ENCODE measurements at places on chromosomes 12 and 14.

GRCh38 chr12:26642361-26642760 lies 190.6 kb downstream of the ITPR2 start:
- no peak for DNase-seq

DNA sequence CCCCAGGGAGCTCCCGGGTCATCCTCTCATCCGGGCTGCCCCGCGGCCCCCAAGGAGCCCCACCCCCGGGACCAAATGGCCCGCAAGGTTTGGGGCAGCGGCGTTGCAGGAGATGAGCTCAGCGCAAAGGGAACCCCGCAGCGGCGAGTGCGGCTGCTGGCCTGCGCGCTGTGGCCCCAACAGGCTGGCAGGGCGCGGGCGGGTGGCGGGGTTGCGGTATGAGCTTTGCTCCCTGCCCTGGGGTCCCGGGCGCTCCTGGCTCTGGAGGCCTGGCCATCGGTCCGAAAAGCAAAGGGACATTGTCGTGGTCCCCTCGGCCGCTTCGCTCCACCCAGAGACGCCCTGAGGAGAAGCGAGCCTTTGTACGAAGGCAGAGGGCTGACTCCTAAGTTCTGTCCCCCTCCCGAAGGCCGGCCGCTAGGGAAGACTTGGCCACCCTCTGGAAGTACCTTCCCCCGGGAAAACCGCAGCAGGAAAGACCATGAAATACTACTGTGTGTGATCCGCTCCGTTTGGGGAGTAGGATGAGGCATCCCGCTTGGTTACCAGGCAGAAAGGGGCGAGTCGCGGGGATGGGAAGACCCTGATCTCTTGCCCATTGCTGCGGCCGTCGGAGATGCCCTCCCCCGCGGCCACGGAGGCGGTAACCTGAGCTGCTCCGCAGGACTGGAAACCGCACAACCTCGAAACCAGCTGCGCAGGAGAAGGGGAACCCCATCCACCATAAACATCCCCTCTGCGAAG lies 620 bp upstream of the NID2 start:
- DNase-seq: no peak

DNA sequence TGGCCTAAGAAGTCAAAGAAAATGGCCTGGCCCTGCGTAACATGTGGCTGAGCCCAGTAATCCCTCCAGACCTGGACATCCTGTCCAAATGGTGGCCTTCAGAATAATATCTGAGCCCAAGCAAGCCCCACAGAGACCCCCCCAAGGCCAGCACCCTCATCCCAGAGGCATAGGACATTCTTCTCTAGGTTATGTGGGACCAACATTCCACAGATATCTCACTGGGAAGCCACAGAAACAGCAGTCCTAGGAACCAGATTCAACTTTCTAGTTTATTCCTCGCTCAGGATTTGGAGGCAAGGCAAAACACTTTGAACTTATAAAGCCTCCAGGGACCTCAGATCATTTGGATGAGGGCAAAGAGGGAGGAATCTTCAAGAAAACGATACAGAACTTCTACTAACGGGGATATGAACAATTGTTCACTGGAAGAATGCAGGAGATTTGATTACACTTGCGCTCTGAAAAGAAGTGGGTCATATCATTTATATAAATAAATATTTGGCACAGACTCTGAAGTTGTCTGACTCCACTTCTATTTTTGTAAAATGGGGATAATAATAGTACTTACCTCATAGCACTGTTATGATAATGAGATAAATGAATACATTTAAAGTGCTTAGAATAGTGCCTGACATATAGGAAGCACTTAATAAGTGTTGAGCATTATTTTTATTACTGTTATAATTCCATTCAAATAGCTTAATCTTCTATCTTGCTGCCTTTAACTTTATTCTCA lies 171.5 kb downstream of the NUAK1 start:
- no peak for DNase-seq

- DNase-seq: no peak
These were observed 14.1 kb downstream of the PPFIBP1 start for GRCh38 chr12:27537855-27538675.

- DNase-seq: no peak
These were observed 76.1 kb upstream of the DYRK2 start for GRCh38 chr12:67572492-67572891.

DNA sequence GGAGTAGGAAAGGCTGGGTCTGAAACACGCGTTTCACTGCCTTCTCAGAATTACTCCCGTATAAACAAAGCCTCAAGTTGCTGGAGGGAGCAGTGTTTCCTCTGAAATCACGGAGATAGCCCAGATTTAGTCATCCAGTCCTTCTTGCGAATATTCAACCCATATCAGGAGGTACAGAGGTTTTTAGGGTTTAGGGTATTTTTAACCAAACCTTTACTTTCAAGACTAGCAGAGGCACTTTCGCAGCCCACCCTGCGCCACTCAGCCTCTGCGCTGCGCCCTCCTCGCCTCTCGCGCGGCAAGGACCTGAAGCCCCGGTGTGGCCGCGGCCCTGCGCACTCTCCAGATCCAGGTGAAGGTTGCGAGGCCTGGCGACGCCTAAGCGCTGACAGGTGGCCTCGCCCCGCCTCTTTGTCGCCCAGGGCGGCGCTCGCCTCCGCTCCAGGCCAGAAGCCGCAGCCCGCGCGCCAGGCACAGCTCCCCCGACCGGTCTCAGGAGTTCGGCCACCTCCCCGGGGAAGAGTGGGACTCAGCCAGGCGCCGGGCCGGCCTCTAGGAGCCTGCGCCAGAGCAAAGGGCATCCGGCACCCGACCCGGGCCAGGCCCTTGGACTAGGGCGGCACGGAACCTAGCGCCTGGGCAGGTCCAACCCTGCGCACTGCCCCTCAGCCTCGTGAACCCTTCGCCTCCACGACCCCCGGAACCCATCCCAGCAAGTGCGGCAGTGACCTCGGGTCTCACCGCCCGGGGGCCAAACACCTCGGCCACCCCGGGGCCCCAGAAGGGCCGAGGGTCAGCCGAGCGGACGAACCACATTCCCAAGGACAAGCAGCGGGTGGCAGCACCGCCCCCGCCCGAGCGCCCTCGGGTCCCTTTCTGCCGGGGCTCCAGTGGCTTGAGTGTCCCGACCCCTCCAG lies 1.8 kb upstream of the SAMD4A start:
- DNase-seq: peak; percentile 49
